Neuronal stem cell (in vitro differentiated cells): ENCODE measurements at places on chromosomes 5 and 9.

DNA sequence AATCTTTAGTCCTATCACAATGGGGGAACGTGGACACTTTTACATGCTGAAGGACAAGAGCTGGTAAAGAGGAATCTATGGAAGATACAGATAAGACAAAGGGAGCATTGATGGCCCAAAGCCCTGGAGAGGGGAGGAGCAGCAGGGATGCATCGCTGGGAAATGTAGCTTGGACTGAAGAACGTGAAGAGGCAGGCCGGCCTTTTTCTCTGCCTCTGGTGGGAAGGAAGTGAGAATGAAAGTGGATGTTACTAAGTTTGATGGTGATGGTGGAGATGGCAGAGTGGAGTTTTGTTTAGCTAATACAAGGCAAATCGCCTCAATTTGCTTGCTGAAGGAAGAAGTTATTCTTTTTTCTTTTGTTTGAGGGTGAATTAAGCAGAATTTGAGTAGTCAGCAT, 124.6 kb upstream of the TAF11L2 start:
- DNase-seq: no peak

DNA sequence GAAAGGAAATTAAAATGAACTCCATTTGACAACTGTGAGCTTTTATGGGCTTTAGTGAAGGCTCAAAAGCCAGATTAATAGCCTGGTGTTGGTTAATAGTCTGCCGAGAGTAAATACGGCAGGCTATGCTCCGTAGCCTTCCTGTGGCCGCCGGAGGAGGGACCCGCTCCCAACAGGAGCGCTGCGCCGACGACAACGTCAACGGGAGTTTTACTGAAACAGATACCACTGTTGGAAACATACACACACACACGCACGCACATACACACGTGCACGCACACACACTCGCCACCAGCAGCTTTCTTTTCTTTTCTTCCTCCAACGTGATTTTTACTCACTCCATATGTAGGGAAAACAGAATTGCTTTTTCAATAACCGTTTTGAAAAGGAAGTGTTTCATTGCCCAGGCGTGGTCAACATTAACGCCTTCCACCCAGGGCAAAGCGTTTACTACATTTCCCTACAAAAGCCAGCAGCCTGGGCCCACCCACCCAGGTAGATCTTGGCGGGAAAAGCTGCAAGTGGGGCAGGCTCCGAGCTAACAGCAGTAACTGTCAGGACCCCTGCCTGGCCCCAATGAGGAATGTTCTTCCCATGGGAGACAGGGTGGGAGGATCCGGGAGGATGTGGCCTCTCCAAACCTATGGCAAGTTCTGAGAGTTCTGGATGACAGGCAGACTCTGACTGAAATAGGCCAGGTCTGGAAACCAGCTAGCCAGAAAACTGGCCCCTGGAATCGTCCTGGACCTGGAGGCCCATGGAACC, 72.3 kb downstream of the PAX5 start:
- no peak for DNase-seq

DNA sequence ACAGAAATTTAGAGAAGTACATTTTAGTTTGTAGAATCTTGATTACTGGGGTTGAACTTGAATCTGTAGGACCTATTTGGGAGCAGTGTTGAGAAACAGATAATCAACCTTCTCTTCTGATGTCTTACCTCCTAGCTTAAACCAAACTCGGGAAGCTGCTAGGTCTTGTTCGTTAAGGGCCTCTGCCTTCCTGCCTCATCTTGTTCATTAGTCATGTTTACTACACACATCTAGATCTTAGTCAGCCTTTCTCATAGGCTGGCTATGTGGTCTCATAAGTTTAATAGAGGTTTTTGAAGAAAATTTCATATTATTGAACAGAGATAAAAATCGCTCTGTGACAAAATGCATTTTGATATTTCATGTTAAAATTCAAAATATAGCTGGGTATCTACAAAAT, 331.0 kb upstream of the EDIL3 start:
- no peak for DNase-seq

- DNase-seq: no peak
These were observed 139.4 kb upstream of the OSMR start for GRCh38 chr5:38706376-38706775.

- no peak for DNase-seq
These were observed 672 bp upstream of the ITGA2 start for GRCh38 chr5:52988335-52989024.
